ENCODE measurements at places on chromosomes 1 and 21. TPM values are rescaled to one million over a fixed set of nuclear protein-coding genes. Genes with fewer than 3 reads are reported as not detected.

ADCY10 gene
- 0.22 TPM for total RNA-seq

DNA sequence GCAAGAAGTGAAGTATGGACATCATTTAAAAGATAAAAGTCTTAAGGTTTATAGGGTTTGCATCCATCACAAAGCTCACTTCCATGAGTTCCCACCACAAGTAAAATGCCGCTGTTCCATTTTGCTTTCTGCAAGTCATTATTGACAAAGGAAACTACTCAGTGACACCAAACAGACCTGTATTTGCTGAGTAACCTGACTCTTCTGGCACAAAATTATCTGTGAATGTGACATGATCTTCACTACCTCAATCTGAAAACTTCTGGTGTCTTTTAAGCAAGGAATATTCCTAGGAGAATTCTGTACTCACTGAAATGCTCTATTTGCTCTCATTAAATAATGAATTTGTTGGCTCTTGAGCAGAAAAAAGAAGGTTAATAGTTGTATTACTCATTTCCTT, 1077.4 kb upstream of the ADGRL4 start:
- no peak for DNase-seq

DNA sequence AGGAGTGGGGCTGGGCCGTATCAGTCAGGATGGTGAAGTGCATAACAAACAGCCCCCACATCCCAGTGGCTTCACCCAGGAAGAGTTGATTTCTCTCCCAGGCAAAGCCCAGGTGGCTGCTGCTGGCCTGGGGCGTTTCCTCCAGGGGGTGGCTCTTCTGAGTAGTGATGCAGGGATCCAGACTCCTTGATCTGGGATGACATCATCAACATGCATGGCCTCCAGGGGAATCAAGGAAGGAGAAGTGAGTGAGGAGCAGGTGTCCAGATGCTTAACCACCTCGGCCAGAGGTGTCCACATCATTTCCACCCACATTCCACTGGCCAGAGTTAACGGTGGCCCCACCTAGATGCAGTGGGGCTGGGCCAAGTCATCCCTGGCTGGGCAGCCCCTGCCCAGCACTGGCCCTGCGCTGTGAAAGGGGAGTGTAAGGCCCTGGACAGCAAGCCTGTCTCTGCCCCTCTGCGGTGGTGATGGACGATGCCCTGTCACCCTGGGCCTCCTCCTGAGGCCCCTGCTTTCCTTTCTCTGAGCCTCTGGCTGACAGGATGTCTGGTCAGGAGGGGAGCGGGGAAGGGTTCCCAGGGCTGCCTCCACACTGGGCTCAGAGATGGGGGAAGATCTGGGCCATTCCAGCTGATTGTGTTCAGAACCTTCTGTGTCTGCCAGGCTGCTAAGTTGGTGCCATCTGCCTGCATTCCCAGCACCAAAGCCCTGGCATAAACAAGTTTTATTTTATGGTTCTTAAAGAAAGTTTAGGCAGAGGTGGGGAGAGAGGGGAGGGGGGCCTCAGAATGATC, 598.2 kb downstream of the MATN1 start:
- no peak for DNase-seq

DNA sequence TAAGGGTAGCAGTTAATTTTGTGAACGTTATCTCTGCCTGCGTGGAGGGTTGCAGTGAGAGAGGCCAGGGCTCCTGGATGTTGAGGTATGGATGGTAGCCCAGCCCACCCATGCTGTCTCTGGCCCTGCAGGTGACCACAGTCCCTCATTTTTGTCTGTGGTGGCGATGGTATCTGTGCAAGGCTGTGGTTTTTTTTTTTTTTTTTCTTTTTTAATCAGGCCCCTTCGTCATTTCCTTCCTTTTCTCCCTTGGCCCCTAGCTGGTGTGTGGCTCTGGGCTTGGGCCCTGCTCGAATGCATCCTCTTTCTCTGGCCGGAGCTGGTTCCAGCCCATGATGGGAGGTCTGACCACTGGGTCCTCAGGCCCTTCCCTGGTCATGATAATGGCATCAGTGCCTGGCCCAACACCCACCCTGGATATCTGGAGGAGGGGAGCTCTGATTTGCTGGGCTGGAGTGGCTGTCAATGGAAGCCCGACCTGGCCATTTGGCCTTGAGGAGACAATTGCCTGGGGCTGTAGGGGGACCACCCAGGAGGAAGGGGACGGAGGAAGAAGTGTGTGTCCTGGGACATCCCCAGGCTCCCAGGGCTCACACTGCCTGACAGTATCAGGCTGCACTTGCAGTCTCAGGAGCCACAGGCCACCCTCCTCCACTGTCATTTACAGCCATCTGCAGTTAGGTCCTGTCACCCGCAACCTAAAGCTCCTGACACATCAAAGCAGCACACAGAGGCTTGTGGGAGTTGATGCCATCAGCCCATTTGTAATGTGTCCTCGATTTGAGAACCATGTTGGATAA, 8.1 kb upstream of the RNF187 start:
- DNase-seq = no peak

DNA sequence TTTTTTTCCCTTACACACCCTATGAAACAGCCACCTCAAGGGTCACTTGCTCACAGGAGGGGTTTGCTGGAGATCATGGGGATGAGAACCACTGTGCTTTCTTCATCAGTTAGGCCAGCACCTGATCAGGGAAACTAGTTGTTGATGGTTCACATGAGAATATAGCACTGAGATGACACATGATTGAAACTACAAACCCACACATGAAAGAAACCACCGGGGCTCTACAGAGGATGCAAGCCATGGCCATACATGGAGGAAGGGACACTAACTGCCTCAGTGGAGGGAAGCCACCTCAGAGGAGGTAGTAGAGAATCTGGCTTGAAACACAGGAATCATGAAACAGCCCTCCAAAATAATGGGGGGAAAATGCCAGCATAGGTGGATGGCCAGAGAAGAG, 63.2 kb downstream of the PRKAB2 start:
- DNase-seq = no peak

GRCh38 chr1:58922302-58923089, 138.6 kb upstream of the JUN start:
- DNase-seq = no peak

- no peak for DNase-seq
Observed at GRCh38 chr1:173417563-173417962, 59.6 kb upstream of the PRDX6 start.

GRCh38 chr1:62110198-62110817, 84.3 kb upstream of the L1TD1 start:
- DNase-seq = no peak

- DNase-seq = no peak
Observed at GRCh38 chr1:43565600-43566360, 35.1 kb downstream of the PTPRF start.
